ENCODE measurements at places on chromosomes 5 and 9.

DNA sequence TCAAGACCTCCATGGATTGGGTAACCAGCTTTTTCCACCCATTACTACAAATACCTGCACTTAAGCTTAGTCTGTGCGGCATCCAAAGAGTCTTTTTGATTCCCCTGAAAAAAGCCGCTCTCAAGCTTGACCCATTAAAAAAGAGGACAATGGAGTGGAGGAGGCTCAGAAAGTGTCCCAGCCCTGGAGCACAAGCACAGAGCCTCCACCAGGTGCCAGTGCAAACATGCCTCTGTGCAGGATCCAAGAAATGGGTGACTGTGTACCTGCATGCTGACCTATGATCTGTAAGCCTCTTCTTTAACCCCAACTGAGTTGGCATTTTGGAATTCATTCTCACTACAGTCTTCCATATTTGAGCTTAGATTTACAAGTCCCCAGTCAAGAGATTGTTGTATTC, 168.3 kb upstream of the TLE4 start:
- DNase-seq = no peak

- no peak for DNase-seq
Measured at GRCh38 chr9:100865648-100866047, 162.9 kb upstream of the PLPPR1 start.

DNA sequence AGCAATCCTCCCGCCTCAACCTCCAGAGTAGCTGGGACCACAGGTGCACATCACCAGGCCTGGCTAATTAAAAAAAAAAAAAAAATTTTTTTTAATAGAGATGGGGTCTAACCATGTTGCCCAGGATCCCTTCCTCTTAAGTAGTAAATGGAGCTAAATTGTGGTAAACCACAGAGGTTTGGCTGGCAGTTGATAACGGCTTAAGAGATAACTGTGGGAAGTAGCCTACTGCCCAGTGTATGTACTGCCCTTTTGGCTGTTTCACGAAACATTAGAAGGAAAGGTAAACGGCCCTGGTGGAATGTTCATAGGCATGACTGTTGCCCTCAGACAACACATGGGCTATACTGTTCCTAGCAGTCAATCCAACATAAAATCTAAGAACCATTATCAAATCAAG, 44.4 kb downstream of the HMGCR start:
- no peak for DNase-seq

- DNase-seq = no peak
Measured at GRCh38 chr5:159893040-159893695, 23.1 kb upstream of the ADRA1B start.

DNA sequence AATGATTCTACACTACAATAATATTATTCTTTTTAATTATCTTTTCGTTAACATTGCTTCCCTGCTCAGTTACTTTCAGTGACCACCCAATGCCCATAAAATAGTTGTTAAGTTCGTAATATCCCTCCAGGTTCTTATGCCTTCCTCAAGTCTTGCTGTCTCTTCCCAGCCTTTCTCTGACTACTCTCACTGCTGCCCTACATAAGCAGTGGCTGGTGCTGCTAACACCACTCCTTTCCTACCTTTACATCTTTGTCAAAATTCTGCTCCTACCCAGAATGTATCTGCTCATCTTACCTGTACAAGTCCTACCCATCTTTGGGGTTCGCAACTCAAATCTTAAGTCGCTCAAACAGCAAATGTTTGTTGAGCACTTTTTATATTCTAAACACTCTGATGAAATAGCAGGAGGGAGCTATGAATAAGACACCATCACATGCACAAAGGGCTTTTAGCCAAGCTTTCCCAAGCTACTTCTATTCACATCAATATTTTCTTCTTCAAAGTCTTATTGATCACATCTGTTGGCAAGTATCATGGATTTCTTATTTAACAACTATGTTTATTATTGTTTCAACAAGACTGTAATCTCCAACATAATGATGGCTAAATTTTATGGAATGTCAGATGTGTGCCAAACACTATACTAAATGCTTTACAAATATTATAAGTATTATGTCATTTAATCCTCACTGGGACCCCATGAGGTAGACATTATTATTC, 29.5 kb downstream of the SLC25A46 start:
- DNase-seq = peak; percentile 39

All from astrocyte (in vitro differentiated cells and primary cell).